ENCODE measurements at places on chromosomes 7 and 10.
A peak's percentile ranks its signal among the peaks of the same experiment; 100 is the strongest.

GRCh38 chr10:84845628-84846261 is 517.4 kb downstream of the CCSER2 start:
- peak; percentile 1 for DNase-seq

GRCh38 chr7:86991093-86991769 is 68.2 kb downstream of the ELAPOR2 start:
- no peak for DNase-seq

GRCh38 chr7:134420424-134421125 is 38.3 kb downstream of the AKR1B1 start:
- peak; percentile 3 for DNase-seq

DNA sequence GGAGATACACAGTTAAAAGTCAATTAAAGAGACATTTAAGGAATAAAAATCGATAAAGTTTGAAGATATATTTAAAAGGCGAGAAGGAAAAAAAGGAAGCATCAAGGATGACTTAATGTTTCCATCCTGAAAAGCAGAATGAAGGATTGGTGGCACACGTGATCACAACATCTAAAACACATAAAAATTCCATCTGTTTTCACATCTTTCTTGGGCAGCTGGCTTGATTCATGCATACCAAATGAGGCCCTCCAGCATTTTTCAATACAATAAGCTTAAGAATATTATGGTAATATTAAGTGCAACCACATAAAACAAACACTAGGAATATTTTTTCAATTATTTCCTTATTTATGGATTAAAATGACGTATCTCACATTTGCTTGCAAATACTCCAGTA is 112.6 kb downstream of the TPK1 start:
- no peak for DNase-seq

- no peak for DNase-seq
Measured at GRCh38 chr7:41869997-41870396, 167.1 kb upstream of the INHBA start.

- DNase-seq = no peak
Measured at GRCh38 chr10:71635867-71636266, 83.7 kb downstream of the C10orf105 start.

Data from NCI-H2107 (cell line).